Ascending aorta (tissue), 2 donors: ENCODE measurements at places on chromosomes 1 and 21.

GRCh38 chr1:198660341-198661261 lies 21.8 kb downstream of the PTPRC start:
- DNase-seq: no peak

DNA sequence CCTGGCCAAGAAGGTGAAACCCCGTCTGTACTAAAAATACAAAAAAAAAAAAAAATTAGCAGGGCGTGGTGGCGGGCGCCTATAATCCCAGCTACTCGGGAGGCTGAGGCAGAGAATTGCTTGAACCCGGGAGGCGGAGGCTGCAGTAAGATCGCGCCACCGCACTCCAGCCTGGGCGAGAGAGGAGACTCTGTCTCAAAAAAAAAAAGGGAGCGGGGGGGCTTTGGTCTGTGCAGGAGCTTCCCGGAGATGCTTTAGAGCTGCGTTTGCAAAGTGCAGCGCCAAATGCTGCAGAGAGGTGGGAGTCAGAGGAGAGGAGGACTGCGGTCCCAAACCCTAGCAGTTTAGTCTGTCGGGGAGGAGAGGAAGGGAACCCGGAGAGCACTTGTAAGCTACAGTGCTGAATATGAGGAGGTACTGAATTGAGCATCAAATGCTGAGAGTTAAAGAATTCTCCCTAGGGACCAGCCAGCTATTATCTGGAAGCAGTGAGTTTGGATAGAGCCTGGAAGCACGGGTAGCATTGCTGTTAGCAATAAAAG lies 569 bp downstream of the FALEC start:
- no peak for DNase-seq

DNA sequence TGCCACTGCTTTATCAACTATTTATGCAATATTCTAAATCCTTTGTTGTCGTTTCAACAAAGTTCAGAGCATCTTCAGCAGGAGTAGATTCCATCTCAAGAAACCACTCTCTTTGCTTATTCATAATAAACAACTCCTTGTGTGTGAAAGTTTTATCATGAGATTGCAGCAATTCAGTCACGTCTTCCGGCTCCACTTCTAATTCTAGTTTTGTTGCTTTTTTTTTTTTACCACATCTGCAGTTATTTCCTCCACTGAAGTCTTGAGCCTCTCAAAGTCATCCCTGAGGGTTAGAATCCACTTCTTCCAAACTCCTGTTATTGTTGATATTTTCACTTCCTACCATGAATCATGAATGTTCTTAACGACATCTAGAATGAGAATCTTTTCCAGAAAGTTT lies 14.8 kb upstream of the ETS2 start:
- DNase-seq: no peak

- no peak for DNase-seq
Measured at GRCh38 chr1:221865808-221866207, 123.9 kb upstream of the DUSP10 start.
